ENCODE measurements at places on chromosomes 3 and 15. TPM values are rescaled to one million over a fixed set of nuclear protein-coding genes. Genes with fewer than 3 reads are reported as not detected.

Gene CACNA2D2
- 7.5 TPM for polyA plus RNA-seq

Gene TRIM42
- polyA plus RNA-seq, result not detected

Gene PLA1A
- 9.3 TPM for polyA plus RNA-seq

GRCh38 chr3:186138272-186138981, 29.5 kb upstream of the ETV5 start:
- no peaks in the 10 kb centered on the region for H3K36me3 ChIP-seq
- no peak overlapping the region for H3K27ac ChIP-seq

Gene ABHD17C
- polyA plus RNA-seq, result 50.7 TPM

GRCh38 chr3:188351648-188352047, 197.7 kb downstream of the LPP start:
- no peak overlapping the region for H3K27ac ChIP-seq
- peaks cover 8% of the 10 kb centered on the region for H3K36me3 ChIP-seq
- H3K4me3 ChIP-seq, result no peak overlapping the region
- DNase-seq, result no peak
- H3K27me3 ChIP-seq, result no peaks in the 10 kb centered on the region

Gene IVD
- polyA plus RNA-seq, result 51.2 TPM

GRCh38 chr3:164476631-164477030, 601.7 kb downstream of the SI start:
- no peaks in the 10 kb centered on the region for H3K4me1 ChIP-seq
- H3K27ac ChIP-seq, result no peak overlapping the region
- no peak for DNase-seq
- H3K27me3 ChIP-seq, result no peaks in the 10 kb centered on the region

- H3K4me1 ChIP-seq, result peaks cover 30% of the 10 kb centered on the region
- peak overlapping the region; percentile 91 for H3K27ac ChIP-seq
- no peaks in the 10 kb centered on the region for H3K27me3 ChIP-seq
- no peaks in the 10 kb centered on the region for H3K36me3 ChIP-seq
- DNase-seq, result peak; percentile 96
- no peak overlapping the region for H3K4me3 ChIP-seq
Observed at GRCh38 chr15:78374436-78375393, 34.6 kb downstream of the CRABP1 start.

Gene CFAP100
- polyA plus RNA-seq, result 0.45 TPM

Gene CEP63
- 23.8 TPM for polyA plus RNA-seq

DNA sequence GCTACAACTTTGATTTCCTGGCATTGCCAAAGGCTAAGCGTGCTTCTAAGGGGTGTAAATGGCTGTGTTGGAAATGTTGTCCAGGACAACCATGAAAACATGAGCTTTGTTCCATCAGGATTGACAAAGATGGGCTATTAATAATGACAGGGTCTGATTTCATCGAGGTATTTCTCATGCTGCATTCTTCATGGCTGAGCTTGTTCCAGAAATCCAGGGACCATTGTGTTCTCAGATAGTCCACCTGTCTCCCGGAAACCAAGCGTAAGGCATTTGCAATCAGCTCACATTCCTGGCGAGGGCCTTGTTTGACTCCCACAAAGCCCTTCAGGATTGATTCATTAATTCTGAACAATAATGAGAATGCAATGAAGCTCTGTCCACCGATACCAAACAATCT, 111.3 kb downstream of the CD47 start:
- H3K27ac ChIP-seq, result no peak overlapping the region
- H3K27me3 ChIP-seq, result no peaks in the 10 kb centered on the region
- H3K4me1 ChIP-seq, result peaks cover 26% of the 10 kb centered on the region
- DNase-seq, result no peak
- H3K36me3 ChIP-seq, result no peaks in the 10 kb centered on the region
- no peak overlapping the region for H3K4me3 ChIP-seq

- H3K4me1 ChIP-seq, result no peaks in the 10 kb centered on the region
- no peak overlapping the region for H3K4me3 ChIP-seq
- H3K27me3 ChIP-seq, result no peaks in the 10 kb centered on the region
- H3K36me3 ChIP-seq, result no peaks in the 10 kb centered on the region
- H3K27ac ChIP-seq, result no peak overlapping the region
Observed at GRCh38 chr3:46609212-46609721, 3.1 kb upstream of the FAM240A start.

- peak overlapping the region; percentile 44 for H3K27ac ChIP-seq
- no peaks in the 10 kb centered on the region for H3K36me3 ChIP-seq
- DNase-seq, result peak; percentile 86
Observed at GRCh38 chr15:68559345-68560310, 19.2 kb upstream of the CORO2B start.

DNA sequence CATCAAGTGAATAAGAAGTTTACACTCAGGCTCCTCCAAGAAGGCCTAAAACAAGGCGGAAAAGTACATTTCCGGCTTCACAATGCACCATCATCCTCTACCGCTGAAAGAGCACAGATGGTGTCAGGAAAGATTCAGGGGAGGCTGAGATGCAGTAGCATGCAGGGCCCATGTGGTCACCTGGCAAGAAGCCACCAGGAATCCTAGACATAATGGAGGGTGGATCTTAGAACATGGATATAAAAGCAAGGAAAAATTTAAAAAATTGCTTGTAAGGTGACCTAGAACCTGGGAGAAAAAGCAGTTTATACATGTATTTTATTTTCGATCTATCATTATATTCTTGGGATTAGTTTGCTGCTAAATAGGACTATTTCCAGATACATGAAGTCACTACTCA, 21.9 kb upstream of the OTOL1 start:
- H3K27ac ChIP-seq, result no peak overlapping the region
- H3K4me3 ChIP-seq, result no peak overlapping the region
- no peaks in the 10 kb centered on the region for H3K27me3 ChIP-seq
- DNase-seq, result no peak

DNA sequence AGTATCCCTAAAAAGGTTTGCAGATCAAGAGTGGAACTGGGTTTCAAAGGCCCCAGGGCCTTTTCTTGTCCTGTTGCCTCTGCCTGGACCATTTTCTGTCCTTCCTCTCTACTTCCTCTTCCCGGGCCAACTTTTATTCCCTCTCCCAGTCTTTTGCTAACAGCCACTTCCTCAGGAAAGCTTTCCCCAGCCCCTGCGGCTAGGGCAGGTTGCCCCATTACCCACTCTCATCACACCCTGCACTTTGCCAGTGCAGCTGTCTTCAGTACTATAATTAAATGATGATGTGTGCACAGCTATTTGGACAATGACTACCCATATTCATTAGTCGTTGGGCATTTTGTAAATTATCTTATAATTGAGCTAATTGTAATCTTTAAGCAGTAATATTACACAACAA, 150.5 kb upstream of the THBS1 start:
- DNase-seq, result no peak
- H3K27me3 ChIP-seq, result no peaks in the 10 kb centered on the region
- no peak overlapping the region for H3K4me3 ChIP-seq
- no peaks in the 10 kb centered on the region for H3K36me3 ChIP-seq
- H3K4me1 ChIP-seq, result peaks cover 9% of the 10 kb centered on the region

Gene NR2F2
- 27.7 TPM for polyA plus RNA-seq

Data from large intestine (tissue), 12 donors.